ENCODE measurements at places on chromosomes 13 and 19. TPM values are rescaled to one million over a fixed set of nuclear protein-coding genes. Genes with fewer than 3 reads are reported as not detected.

Gene ICAM4
- total RNA-seq: 0.29 TPM

Gene LIM2
- not detected for total RNA-seq

DNA sequence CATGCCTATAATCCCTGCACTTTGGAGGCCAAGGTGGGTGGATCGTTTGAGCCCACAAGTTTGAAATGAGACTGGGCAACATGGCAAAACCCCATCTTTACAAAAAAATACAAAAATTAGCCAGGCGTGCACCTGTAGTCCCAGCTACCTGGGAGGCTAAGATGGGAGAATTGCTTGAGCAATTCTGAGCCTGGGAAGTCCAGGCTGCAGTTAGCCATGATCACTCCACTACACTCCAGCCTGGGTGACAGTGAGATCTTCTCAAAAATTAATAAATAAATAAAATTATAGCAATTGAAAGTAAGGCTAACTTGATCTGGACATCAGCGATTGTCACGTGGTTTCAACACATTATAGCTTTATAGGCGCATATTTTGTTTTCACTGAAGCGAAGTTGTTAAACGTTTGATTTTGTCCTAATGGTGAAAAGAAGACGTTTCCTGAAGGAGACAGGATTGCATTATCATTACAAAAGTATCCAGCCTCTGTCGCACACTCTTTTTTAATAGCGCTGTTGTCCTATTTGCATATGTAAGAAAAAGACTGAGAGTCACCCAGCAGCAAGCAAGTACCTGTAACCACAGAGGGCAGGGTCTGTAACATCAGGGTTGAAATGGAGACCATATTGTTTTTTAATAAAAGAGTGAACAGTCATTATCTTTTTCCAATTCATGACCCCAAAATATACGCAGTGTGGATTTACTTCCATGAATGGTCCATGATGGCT lies 335.7 kb downstream of the DCT start:
- no peak for DNase-seq

DNA sequence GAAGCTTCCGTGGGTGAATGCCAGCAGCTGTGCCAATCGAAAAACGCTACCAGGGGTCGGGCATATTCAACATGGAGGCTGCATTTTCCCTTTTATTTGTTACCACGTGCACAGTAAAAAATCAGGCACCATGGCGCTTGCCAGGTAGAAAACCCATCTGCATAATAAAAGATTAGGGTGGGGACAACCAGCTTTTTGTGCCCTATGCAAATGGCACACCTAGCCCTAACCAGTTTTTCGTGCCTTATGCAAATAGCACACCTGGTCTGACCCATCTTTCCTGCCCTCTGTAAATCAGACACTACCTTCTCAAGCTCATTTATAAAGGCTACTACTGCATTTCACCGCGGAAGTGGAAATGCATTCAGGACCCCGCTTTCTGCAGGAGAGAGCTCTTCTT lies 62.1 kb upstream of the FREM2 start:
- DNase-seq: no peak

- DNase-seq: no peak
These were observed 37.2 kb upstream of the C1QTNF9B start for GRCh38 chr13:23934520-23934919.

DNA sequence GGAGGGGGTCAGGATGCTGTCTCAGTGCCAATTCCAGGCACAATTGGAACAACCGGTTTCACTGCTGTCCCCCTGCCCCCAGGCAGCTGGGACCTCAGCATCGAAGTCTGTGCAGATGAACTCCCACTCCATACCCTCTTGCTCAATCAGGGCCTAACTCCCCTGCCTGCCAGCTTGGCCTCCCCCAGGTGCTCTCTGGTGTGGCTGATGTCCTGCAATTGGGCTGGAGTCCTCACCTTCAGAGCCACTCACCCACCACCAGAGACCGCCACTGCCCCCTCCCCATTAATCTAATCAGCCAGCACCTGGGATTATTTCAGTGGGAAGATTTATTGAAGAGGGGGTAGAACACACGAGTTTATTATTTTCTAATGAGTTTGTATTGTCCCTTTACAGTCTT lies 118.8 kb downstream of the MIPEP start:
- peak; percentile 64 for DNase-seq
